ENCODE measurements at places on chromosomes 2 and 18. TPM values are rescaled to one million over a fixed set of nuclear protein-coding genes. Genes with fewer than 3 reads are reported as not detected.

DNA sequence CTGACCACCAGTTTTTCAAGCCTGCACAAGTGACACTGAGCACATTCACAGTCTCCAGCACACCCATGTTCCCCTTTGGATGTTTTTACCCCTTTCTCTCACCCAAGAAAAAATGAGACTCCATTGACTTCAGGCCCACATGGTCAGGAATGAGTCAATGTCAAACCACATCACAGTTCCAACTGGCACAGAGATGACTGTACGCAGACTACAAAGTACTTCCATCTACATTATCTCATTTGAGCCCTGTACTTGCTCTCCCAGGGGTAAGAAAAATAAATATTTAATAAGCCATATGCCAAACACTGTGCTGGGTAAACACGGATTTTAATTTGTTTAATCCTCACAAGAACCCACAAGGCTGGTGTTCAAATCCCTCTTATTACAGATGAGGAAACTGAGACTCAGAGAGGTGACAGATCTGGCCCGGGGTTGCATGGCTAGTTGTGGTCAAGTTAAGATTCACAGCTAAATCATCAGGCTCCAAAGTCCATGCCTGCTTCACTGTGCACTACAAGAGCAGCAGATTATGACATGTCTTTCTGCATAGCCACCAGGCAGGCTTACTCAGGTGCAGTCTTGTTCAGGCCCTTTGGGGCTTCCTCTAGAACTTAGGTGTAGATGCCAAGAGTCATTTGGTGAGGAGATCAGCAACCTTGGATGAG lies 106.1 kb downstream of the TXNL1 start:
- DNase-seq = no peak

The FAM110C gene
- polyA plus RNA-seq = 8.9 TPM

GRCh38 chr2:191218292-191218898 lies 26.8 kb upstream of the MYO1B start:
- DNase-seq = peak; percentile 62

DNA sequence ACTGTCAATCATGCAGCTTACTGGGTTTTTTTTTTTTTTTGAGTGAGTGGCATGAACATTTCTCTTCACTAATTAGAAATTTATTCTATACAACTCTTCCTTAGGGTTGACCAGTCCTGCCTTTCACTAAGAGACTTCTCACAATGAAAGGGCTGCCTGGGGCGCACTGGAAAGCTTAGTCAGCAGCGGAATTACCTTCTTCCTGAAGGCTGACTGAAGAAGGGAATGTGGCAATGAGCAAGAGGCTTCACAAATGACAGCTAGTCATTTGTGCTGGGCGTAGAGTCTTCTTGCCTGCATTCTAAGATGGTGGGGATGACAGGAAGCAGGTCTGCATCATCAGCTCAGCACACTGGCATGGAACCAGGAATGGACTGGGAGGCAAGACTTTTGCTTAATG lies 15.6 kb upstream of the SCN3A start:
- DNase-seq = no peak

GRCh38 chr2:12533337-12534005 lies 183.3 kb upstream of the TRIB2 start:
- DNase-seq = no peak

All from renal cortex interstitium (tissue), 15 donors.